ENCODE measurements at places on chromosomes 7 and 10.

DNA sequence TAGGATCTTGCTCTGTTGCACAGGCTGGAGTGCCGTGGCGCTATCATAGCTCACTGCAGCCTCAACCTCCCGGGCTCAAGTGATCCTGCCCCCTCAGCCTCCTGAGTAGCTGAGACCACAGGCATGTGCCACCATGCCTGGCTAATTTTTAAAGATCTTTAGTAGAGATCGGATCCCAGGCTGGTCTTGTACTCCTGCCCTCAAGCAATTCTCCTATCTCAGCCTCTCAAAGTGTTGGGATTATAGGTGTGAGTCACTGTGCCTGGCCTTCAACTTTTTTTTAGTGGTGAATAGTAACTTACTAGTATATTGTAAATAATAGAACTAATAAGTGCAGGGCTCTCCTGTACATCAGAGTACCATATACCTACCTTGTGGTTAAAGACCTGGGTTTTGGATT lies 52.1 kb upstream of the LMTK2 start:
- no peak for DNase-seq

DNA sequence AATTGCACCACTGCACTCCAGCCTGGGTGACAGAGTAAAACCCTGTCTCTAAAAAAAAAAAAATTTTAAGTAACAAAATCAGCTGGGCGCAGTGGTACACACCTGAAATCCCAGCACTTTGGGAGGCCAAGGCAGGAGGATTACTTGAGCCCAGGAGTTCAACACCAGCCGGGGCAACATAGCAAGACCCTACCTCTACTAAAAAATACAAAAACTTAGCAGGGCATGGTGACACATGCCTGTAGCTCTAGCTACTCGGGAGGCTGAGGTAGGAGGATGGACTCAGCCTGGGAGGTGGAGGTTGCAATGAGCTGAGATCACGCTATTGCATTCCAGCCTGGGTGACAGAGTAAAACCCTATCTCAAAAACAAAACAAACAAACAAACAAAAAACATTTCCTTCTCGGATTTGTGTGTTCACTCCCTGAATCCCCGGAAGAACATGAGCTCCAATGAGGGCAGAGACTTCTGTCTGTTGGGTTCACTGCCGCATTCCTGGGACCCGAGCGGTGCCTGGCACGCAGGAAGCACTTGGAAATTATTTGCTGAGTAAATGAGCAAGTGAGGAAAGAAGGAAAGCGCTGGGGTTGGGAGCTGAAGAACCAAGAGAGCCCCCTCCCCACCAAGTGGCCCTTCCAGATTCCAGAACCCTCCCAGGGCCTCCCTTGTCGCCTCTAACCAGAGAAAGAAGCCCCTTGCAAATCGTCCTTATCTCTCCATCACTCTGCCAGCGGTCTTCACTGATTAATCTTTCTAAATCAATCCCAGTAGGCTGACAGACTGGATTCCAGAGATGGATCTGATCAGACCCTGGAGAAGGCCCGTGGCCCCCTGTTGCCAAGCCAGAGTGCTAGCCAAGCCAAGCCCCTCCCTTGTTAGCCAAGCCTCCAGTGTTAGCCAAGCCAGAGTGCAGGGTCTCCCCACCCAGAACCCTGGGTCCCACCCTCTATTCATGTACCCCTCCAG lies 6.2 kb downstream of the TNRC18 start:
- no peak for DNase-seq

- DNase-seq = no peak
Measured at GRCh38 chr10:123807444-123808035, 84.1 kb downstream of the CPXM2 start.

GRCh38 chr7:33072471-33072870 lies 9.9 kb upstream of the NT5C3A start:
- DNase-seq = no peak

GRCh38 chr10:119101366-119102098 lies 2.4 kb upstream of the DENND10 start:
- no peak for DNase-seq

GRCh38 chr10:85642082-85642420 lies 724.5 kb downstream of the GRID1 start:
- DNase-seq = no peak

DNA sequence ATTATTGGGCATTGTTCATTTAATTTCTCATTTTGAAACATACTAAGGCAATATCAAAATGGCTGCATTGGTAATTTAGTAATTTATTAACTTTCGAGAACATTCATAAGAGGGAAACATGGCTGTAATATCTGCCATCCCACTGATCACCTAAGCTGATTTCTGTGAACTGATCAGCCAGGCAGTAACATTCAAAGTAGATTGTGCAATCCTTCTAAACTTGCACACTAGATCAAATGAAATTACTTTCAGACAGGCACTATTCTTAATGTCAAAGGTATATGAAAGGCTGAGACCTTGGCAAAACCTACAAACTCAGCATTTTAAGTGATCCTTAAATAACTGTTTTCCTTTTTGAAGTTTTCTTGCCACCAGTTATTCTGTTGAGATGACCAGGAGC lies 290.7 kb downstream of the CACNA2D1 start:
- no peak for DNase-seq

DNA sequence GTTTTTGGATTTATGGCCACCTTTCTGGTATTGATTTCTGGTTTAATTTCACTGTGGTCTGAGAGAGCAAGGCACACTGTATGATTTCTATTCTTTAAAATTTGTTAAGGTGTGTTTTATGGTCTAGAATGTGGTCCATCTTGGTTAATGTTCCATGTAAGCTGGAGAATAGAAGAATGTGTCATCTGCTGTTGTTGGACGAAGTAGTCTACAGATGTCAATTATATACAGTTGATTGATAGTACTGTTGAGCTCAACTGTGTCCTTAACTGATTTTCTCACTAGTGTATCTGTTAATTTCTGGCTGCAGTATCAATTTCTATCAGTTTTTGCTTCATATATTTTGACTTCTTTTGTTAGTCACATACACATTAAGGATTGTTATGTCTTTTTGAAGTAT lies 127.1 kb downstream of the MLLT10 start:
- no peak for DNase-seq

DNA sequence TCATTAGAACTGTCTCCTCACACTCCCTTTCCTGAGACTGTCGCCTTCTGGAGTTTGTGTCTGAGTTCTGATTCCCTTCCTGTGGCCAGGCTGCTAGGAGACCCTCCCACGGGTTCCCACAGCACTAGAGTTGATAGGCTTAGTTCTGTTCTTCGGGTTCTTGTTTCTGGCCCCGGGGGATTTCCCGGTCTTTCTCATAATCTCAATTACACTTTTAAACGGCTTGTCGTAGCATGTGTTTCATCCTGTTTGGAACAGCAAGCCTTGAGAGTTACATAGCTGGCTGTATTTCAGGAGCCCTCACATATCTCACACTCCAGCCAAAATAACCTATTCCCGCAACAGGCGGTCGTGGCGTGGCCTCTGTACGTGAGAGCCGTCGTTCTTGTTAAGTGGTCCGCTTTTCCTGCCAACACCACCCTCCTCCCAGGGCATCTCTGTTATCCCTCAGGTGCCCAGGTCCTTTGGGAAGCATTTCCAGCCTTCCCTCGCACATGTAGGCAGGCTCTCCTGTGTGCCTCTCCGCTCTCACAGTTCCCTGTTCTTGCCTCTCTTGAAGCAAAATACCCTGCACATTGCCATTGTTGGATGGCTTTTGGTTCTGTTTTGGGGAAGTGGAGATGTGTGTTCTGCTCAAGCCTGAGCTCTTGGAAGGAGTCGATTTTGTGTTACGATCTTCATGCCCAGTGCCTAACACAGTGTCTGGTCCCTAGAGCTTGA lies 46.0 kb downstream of the CDC123 start:
- DNase-seq = no peak

DNA sequence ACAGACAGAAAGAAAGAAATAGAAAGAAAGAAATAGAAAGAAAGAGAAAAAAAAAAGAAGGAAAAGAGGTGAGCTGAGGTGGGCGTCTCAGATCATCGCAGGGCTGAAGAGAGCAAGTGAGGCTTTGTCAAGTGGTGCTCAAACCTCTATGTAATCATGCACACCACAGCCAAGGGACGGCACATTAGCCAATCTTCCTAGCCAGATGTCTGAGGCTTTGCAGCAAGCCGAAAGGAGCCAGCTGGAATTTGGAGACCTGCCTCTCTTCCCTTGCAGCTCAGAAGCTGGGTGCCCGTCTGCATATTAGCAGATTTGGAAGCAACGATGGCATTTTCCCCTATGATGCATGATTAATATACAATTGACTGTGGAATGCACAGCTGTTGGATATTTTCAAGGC lies 52.5 kb downstream of the ADRA2A start:
- DNase-seq = no peak

DNA sequence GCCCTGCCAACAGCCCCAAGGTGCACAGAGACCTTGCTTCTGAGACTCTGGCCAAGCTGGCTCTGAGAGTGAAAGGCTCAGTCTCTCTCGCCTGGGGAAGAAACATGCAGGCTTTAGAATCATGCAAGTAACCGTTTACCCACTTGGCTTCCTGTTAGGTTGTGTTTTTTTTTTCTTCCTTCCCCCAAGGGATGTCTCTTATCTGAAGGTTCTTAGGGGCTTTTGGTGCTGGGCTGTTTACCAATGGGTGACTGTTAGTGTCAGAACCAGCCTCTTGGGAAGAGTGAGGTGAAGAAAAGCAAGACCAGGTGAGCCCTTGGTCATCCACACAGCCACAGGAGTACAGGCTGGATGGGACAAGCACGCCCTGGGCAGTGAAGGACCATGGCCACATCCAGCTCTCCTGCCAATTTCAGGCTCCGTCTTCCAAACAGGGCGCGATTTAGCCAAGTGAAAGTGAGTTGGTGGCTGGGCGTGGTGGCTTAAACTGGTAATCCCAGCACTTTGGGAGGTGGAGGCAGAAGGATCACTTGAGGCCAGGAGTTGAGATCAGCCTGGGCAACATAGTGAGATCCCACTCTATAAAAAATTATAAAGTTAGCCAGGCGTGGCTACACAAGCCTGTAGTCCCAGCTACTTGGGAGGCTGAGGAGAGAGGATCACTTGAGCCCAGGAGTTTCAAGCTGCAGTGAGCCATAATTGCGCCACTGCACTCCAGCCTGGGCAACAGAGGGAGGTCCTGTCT lies 76.3 kb upstream of the CUX1 start:
- no peak for DNase-seq

DNA sequence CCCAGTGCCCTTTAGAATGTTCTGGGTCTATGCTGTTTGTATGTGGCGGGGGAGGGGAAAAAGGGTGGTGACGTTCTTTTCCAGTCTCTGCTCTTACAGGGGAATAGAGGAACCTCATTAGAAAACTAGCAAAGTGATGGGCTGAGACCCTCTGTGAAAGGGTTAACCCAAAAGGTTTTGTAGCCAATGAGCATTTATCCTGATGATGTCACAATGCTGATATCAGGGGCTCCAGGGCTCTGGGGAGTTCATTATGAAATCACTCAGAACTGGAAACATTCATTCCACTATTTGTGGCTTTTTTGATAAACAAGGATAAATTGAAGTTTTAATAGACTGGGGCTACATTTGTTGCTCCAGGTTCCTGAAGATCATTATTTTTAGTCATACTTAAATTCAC lies 71.7 kb downstream of the ARID5B start:
- no peak for DNase-seq

GRCh38 chr7:70786076-70786475 lies 345.9 kb upstream of the GALNT17 start:
- DNase-seq = no peak

DNA sequence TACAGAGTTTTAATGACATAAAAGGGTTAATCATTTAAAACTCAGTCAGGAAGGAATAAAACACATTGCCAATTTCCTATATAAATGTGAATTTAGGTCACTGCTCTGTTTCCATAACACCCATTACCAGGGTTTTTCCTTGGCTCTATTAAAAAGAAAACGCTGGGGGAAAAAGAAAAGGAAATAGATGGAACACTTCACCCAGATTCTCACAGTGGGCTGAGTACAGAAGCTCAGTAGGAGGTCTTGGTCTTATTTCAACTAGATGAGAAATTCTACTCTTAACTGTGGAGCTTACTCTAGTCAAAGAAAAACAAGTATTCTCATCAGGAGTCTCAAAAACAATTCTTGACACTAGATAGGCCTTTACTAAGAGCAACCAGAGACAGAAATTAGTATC lies 36.5 kb downstream of the GLUD1 start:
- DNase-seq = no peak

DNA sequence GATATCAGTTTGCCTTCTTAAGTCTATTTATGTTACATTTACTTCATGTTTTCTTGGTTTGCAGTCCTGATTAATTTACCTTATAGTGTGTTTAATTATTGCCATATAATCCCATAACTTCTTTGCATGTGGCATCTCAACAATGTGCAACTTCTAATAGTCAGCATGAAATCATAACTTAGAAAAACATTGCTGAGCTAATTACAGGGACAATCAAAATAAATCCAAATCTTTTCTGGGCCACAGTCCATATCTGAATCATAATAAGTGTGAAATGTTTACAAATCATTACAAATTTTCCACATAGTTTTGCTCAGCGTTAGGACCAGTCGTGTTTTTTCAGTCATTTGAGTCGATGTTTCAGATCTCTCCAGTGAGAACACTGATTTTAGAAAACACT lies 29.1 kb upstream of the CABCOCO1 start:
- DNase-seq = no peak

- no peak for DNase-seq
Measured at GRCh38 chr10:75234683-75235374, 928 bp downstream of the COMTD1 start.

DNA sequence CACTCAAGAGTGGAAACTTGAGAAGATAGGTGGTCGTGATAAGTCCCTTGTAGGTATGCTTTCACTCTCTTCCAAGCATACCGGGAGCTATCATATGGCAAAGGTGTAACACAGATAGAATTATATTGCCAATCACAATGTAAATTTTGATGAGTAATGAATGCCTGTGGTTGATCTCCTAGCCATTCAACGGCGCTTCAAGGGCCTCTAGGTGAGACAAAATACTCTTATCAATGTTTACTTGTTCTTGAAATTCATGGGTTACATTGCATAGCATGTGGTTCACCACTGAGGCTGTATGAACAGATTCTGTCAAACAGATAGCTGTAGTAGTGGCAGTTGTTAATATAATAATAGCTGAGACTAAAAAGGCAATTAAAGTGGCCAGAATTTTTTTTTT lies 82.4 kb downstream of the THSD7A start:
- no peak for DNase-seq

GRCh38 chr7:136234040-136234439 lies 256.9 kb upstream of the MTPN start:
- no peak for DNase-seq

- no peak for DNase-seq
Measured at GRCh38 chr10:132111121-132111731, 45.5 kb downstream of the JAKMIP3 start.

- DNase-seq = peak; percentile 71
Measured at GRCh38 chr10:70558871-70559810, 43.4 kb downstream of the PRF1 start.

DNA sequence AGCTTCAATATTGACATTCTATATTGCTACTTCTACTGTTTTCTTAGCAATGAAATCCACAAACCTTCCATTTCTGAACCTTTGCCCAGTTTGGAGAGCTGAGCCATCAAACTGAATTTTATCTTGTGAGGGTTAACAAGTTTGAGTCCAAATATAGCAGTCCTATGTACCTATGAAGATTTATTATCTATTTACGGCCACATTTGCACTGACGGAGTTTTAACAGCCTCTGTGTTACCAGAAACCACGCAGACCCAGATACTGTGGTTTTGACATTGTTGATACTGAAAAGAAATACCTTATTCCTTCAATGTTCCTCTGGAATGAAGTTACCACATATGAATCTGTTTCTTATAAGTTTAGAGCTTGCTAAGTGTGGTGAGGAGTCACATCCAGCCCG lies 172.6 kb downstream of the FGFR2 start:
- DNase-seq = no peak

- DNase-seq = no peak
Measured at GRCh38 chr7:121084748-121085336, 96.3 kb downstream of the CPED1 start.

All from CD4-positive, alpha-beta T cell treated with Interleukin-12 subunit alpha and Interleukin-12 subunit beta, for 1 hour (primary cell).